ENCODE measurements at places on chromosomes 2 and 18.

DNA sequence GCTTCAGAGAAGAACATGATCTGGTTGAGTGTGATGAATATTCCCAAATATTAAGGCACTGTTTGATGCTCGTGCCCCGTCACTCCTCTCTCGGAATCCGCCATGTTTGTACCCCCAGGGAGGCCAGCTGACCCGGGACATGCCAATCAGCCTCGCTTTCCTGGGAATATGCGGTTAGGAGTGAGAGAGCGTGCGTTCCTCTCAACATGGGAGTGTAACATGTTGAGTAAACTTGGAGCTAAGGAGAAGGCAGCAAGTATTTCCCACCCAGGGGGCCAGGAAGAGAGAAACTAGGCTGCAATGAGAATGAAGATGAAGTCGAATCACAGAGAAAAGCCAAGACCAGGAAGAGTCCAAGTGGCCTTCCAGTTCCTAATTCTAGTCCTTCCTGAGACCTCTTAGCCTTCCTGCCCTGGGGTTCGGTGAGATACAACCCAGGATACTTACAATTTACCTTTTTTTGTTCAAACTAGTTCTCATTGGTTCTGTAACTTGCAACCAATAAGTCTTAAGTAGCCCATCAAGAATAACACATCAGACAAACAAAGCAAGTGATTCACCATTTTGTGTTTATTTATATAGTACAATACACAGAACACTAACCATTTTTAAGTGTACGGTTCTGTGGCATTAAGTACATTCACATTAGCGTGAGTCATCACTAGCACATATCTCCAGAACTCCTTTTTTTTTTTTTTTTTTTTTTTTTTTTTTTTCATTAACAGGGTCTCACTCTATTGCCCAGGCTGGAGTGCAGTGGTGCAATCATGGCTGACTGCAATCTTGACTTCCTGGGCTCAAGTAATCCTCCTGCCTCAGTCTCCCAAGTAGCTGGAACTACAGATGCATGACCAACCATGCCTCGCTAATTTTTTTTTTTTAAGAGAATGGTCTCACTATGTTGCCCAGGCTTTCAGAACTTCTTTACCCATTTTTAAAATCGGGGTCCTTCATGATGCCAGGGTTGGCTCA, 36.4 kb upstream of the SLC1A4 start:
- no peak overlapping the region for H3K4me3 ChIP-seq
- no peaks in the 10 kb centered on the region for H3K36me3 ChIP-seq
- no peaks in the 10 kb centered on the region for H3K27me3 ChIP-seq
- H3K4me1 ChIP-seq, result no peaks in the 10 kb centered on the region
- no peak for DNase-seq

GRCh38 chr18:22005191-22005841, 164.1 kb upstream of the GATA6 start:
- DNase-seq, result no peak
- H3K36me3 ChIP-seq, result no peaks in the 10 kb centered on the region
- H3K27me3 ChIP-seq, result no peaks in the 10 kb centered on the region
- no peaks in the 10 kb centered on the region for H3K4me1 ChIP-seq

DNA sequence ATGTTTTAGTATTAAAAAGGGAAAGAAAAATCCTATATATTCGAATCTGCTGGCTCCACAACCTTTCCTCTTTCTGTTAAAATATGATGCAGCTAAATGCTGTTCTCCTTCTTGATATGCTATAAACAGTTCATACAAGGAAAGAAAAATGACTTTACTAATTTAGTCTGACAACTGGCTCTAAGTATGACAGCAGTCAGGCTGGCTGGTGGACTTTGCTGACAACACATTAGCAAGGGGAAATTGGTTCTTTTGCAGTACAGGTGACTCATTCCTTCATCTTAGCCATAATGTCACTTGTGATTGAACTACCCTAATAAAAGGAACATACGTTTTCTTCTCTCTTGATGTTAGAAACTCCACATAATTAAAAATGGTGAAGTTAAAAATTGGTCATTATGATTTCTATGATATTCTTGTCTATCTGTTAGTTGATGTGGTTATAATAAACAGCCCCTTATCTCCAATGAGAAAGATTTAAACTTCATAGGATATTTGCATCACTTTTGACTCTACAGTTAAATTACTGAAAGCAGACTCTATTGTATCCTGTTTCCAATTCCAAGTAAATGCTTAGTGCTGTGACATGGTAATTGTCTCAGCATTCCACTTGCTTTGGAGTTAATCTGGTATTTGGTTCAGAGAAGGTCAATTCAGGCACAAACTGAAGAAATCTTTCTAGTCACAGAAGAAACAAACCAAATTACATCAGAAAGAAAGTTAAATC, 315.3 kb upstream of the GULP1 start:
- H3K4me1 ChIP-seq, result no peaks in the 10 kb centered on the region
- H3K36me3 ChIP-seq, result no peaks in the 10 kb centered on the region
- no peaks in the 10 kb centered on the region for H3K27me3 ChIP-seq
- H3K4me3 ChIP-seq, result no peak overlapping the region
- H3K27ac ChIP-seq, result no peak overlapping the region

- no peak for DNase-seq
- H3K4me1 ChIP-seq, result no peaks in the 10 kb centered on the region
- H3K4me3 ChIP-seq, result no peak overlapping the region
- no peaks in the 10 kb centered on the region for H3K36me3 ChIP-seq
Measured at GRCh38 chr2:170088776-170089175, 89.2 kb upstream of the MYO3B start.

DNA sequence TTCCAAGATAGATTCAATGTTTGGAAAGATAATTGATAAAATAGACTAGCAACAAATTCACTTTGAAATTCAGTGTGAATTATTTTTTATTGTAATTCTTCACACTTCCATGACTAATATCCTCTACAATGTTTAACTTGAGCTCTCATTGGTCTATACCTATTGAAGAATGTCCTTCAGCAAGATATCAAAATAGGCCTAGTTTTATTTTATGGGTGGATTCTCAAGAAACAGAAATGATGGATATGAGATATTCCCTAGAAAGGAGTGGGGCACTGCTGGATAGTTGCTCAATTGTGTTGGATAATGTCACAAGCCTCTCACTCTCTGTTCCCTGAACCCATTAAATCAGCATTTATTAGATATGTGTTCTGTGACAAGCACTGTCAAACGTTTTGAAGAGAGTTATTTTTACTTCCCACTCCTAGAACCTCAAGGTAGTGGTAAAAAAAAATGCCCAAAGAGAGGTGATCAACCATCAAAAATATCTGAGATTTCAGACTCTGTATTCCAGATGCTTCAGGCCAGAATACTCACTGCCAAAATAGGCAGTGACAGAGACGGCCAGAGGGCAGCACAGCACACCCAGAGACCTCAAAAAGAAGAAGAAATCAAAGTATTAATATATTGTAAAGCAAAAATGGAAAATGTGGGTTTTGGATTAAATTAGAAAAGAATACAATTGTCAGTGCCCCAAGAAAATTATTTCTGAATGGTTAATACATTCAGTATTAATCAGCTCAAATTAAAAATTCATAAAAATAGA, 87.5 kb downstream of the TRIB2 start:
- DNase-seq, result no peak
- no peaks in the 10 kb centered on the region for H3K4me1 ChIP-seq
- no peaks in the 10 kb centered on the region for H3K27me3 ChIP-seq
- H3K4me3 ChIP-seq, result no peak overlapping the region
- H3K27ac ChIP-seq, result no peak overlapping the region

- no peak for DNase-seq
- no peak overlapping the region for H3K27ac ChIP-seq
- no peaks in the 10 kb centered on the region for H3K36me3 ChIP-seq
- H3K4me1 ChIP-seq, result no peaks in the 10 kb centered on the region
- no peaks in the 10 kb centered on the region for H3K27me3 ChIP-seq
- H3K4me3 ChIP-seq, result no peak overlapping the region
Measured at GRCh38 chr2:233094614-233095013, 34.5 kb downstream of the INPP5D start.

- no peaks in the 10 kb centered on the region for H3K4me1 ChIP-seq
- no peak overlapping the region for H3K4me3 ChIP-seq
- DNase-seq, result no peak
Measured at GRCh38 chr2:71340176-71340575, 8.6 kb downstream of the ZNF638 start.

GRCh38 chr2:71252862-71253261, 26.0 kb upstream of the PAIP2B start:
- no peaks in the 10 kb centered on the region for H3K4me1 ChIP-seq
- H3K27ac ChIP-seq, result no peak overlapping the region
- H3K4me3 ChIP-seq, result no peak overlapping the region
- DNase-seq, result no peak

- H3K36me3 ChIP-seq, result no peaks in the 10 kb centered on the region
- H3K27me3 ChIP-seq, result no peaks in the 10 kb centered on the region
- peaks cover 8% of the 10 kb centered on the region for H3K4me1 ChIP-seq
Measured at GRCh38 chr18:79962835-79963657, 1.4 kb upstream of the HSBP1L1 start.

GRCh38 chr2:119836455-119837142, 76.9 kb downstream of the PTPN4 start:
- no peak overlapping the region for H3K4me3 ChIP-seq
- no peaks in the 10 kb centered on the region for H3K36me3 ChIP-seq
- no peak for DNase-seq
- H3K27me3 ChIP-seq, result no peaks in the 10 kb centered on the region
- H3K4me1 ChIP-seq, result no peaks in the 10 kb centered on the region

DNA sequence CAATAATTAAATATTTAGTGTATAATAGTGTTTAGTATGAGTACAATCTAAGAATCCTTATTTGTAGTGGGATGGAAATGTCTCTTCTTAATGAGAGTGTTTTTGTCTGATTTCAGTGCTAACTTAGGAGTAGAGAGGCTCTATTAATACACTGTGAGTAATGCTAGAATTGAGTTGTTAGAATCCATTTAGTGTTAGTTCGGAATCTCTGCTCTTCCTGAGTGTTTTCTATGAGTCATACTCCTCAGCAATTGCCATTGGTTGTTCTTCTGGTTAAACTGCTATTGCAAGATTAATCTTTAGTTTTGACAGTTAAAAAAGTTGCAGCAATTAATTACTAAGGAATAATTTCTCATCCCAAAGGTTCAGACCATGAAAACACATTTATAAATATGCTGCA, 828.6 kb upstream of the POU3F3 start:
- no peak overlapping the region for H3K27ac ChIP-seq
- no peak overlapping the region for H3K4me3 ChIP-seq
- no peak for DNase-seq
- no peaks in the 10 kb centered on the region for H3K36me3 ChIP-seq
- no peaks in the 10 kb centered on the region for H3K4me1 ChIP-seq
- no peaks in the 10 kb centered on the region for H3K27me3 ChIP-seq

DNA sequence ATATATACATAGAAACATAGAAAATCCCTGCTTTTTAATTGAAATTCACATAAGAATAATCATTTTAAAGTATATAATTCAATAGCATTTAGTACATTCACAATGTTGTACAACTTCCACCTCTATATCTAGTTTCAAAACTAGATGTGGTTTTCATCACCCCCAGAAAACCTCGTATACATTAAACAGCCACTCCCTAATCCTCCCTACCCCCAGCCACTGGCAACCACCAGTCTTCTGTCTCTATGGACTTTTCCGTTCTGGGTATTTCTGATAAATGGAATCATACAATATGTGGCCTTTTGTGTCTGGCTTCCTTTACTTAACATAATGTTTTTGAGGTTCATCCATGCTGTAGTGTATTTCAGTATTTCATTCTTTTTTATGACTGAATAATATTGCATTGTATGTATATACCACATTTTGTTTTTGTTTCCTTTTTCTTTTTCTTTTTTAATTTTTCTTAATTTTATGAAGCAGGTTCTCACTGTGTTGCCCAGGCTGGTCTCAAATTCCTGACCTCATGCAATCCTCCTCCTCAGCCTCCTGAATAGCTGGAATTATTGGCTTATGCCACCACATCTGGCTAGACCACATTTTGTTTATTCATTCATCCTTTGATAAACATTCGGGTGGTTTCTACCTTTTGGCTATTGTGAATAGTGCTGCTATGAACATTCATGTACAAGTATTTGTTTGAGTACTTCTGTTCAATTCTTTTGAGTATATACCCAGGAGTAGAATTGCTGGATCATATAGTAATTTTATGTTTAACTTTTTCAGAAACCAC, 50.6 kb upstream of the RNF152 start:
- DNase-seq, result no peak
- no peaks in the 10 kb centered on the region for H3K27me3 ChIP-seq
- H3K4me3 ChIP-seq, result no peak overlapping the region
- H3K36me3 ChIP-seq, result no peaks in the 10 kb centered on the region

DNA sequence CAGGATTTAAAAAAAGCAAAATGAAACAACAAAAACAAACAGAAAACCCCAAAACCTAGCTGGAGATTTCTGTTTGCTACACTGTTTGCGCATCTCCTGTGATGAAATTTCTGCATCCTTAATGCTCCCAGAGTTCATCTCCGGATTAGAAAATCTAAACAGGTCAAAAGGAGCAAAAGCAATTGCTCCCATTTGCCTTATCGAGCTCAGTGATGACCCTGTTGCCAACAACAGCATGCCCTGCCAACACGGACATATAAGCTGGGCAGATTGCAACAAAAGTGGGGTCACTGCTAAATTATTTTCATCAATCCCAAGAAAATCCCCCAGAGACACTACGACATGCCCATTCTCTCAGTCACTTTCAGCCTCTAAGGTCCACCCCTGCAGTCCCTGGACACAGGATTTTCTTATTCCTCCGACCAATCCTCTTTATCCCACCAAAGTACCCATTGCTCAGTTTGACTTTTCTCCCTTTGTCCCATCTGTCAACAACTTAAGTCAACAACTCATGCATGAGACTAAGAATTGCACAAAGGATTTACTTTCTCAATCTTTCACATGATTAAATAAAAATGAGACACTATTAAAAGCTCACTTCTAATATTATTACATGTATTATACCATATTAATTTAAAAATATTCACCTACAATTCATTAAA, 67.8 kb downstream of the ABCG8 start:
- no peaks in the 10 kb centered on the region for H3K27me3 ChIP-seq
- no peaks in the 10 kb centered on the region for H3K4me1 ChIP-seq
- no peak overlapping the region for H3K27ac ChIP-seq

GRCh38 chr2:69501301-69501700, 64.1 kb upstream of the NFU1 start:
- no peak for DNase-seq
- H3K27me3 ChIP-seq, result no peaks in the 10 kb centered on the region
- no peaks in the 10 kb centered on the region for H3K36me3 ChIP-seq
- H3K27ac ChIP-seq, result no peak overlapping the region

- H3K27me3 ChIP-seq, result no peaks in the 10 kb centered on the region
- no peak for DNase-seq
- H3K4me3 ChIP-seq, result no peak overlapping the region
- no peak overlapping the region for H3K27ac ChIP-seq
- H3K4me1 ChIP-seq, result no peaks in the 10 kb centered on the region
Measured at GRCh38 chr2:25151718-25152117, 16.7 kb downstream of the POMC start.

DNA sequence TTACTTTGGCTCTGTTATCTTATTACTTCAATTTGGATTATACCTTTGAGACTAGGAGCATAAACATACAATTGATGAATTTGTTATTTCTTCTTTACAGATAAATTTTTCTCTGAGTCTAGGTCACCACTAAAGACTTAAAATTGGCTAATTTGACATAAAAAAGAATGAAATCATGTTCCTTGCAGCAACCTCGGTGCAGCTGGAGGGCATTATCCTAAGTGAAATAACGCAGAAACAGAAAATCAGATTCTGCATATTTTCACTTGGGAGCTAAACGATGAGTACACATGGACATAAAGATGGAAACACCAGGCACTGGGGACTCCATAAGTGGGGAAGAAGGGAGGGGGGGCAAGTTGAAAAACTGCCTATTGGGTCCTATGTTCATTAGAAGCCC, 172.8 kb upstream of the SESTD1 start:
- H3K4me3 ChIP-seq, result no peak overlapping the region
- no peaks in the 10 kb centered on the region for H3K27me3 ChIP-seq
- no peaks in the 10 kb centered on the region for H3K4me1 ChIP-seq
- no peaks in the 10 kb centered on the region for H3K36me3 ChIP-seq
- no peak overlapping the region for H3K27ac ChIP-seq
